Activated CD8-positive, alpha-beta memory T cell treated with anti-CD3 and anti-CD28 coated beads, Interleukin-2, amount 50 U/mL, for 48 hours (primary cell): ENCODE measurements at places on chromosomes 2 and 18.

- no peak for DNase-seq
Observed at GRCh38 chr2:40096360-40096759, 317.3 kb upstream of the THUMPD2 start.

GRCh38 chr2:72990695-72991438, 73.5 kb downstream of the EMX1 start:
- peak; percentile 40 for DNase-seq

GRCh38 chr2:215362562-215362904, 50.7 kb downstream of the ATIC start:
- no peak for DNase-seq

DNA sequence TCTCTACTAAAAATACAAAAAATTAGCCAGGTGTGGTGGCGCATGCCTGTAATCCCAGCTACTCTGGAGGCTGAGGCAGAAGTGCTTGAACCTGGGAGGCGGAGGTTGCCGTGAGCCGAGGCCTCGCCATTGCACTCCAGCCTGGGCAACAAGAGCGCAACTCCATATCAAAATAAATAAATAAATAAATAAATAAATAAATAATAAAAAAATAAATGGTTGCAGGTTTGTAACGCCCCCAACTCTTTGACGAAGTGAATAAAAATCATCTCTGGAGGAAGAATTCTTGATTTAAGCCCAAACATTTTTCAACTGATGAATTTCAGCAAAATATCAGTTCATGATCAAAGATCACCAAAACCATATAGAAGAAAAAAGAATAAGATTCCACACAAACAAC, 13.3 kb upstream of the CNRIP1 start:
- no peak for DNase-seq

DNA sequence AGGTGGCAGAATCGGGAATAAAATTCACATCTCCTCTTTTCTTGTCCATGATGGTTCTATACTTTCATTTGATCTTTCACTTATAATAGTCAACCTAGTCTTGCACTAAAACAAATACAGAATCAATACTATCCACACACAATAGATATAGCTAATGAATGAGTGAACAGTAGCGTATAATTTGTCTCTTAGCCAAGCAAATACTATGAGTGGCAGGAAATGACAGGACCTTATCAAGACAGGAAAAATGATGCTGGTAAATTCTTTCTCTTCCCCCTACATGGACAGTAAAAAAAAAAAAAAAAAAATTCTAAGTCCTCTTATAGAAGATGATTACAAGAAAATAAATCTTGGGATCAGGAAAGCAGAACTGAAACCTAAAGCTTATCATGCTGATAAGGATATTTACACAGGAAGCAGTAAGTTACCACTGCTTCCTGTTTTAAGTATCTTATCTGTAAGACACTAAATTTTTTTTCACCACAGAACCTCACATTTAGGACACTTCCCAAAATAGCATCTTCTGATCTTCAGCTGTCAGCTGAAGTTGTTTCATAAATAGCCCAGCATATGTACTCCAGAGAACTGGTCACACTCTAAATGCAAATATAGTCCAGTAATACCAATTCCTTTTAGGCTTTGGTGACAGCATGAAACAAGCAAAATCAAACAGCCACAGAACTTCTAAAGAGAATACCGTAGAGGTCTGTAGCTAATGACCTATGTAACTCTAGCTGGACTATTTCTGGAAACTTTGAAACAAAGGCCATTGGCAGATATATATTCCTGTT, 27.0 kb downstream of the IRS1 start:
- DNase-seq, result no peak

- no peak for DNase-seq
Observed at GRCh38 chr2:126774290-126774689, 118.3 kb downstream of the GYPC start.

DNA sequence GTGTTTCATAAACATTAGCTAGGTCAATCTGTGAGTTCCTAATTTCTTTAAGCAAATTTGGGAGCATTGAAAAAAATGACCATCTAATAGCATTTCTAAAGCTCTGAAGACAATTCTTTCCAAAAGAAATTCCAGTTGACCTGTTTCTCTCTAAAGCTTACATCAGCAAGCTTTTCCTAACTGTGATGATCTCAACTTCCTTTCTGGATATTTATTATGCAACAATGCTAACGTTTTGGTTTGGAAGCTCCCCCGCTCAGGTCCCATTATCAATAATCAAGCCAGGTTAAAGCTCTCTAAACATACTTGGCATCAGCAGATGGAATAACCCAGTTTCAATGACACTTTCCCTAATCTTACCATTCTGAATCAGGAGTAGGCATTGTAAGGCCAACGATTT, 196.3 kb upstream of the TANK start:
- no peak for DNase-seq

DNA sequence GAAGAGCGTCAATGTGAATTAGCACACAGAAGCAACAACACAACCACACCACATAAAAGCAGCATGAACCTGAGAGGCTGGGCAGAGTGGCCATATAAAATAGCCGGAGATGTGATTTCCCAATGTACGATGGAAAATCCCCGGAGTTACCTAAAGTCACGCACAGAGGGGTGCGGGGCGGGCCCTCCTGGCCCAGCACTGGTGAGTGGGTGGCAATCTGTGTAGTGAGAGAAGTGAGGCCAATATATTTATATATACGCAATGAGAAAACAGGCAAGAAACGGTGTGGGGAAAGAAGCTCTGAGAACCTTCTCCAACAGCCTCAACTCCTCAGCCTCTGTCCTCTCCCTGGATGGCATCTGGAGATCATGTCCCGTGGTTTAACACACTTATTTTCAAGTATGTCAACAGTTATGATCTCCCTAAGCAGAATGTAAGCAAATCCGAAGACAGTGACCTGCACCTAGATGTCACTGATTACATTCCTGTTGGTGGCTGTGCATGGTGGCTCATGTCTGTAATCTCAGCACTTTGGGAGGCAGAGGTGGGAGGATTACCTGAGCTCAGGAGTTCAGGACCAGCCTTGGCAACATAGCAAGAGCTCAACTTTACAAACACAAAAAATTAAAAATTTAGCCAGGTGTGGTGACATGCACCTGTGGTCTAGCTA, 41.6 kb downstream of the CRACDL start:
- DNase-seq, result no peak

DNA sequence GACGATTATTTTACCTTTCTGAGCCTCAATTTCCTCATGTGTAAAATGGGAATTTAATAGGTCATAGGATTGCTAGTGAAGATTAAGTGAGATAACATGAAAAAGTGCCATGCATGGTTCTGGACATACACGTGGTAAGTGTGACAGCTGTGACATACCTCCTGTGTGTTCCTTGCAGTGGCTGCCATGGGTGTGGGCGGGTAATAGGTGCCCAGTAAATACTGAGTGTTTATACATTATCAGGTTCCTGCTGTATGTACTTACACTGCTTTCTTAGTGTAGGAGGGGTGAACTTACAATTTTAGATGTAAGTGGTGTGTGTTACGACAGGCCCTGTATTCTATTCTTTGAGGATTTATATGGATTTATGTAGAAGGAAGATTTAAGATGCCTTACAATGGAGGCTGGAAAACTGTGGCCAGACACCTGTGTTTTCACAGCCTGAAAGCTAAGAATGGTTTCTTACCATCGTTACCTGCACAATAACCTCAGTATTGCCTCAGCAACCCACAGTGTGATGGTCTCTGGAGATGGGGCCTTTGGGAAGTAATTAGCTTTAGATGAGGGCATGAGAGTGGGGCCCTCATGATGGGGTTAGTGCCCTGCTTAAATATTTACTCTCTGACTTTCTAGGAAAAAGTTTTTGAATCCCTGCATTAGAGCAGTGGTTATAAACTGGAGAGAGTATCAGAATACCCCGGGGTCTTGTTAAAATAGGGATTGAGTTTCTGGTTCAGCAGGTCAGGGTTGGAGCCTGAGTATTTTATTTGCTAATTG, 78.1 kb downstream of the ASAP2 start:
- DNase-seq, result no peak

- DNase-seq, result no peak
Observed at GRCh38 chr2:36727550-36727949, 31.0 kb downstream of the VIT start.

GRCh38 chr2:27078267-27079194, at the start of gene EMILIN1:
TSS of gene EMILIN1 (plus strand) at chr2:27078615. CDS start at chr2:27079066, 451 bp downstream.
- DNase-seq, result no peak
